Hematopoietic multipotent progenitor cell treated with erythropoietin and hydrocortisone succinate and interleukin-3 and kit ligand, for 4 days (in vitro differentiated cells): ENCODE measurements at places on chromosomes 4 and X.
A peak's percentile ranks its signal among the peaks of the same experiment; 100 is the strongest.

DNA sequence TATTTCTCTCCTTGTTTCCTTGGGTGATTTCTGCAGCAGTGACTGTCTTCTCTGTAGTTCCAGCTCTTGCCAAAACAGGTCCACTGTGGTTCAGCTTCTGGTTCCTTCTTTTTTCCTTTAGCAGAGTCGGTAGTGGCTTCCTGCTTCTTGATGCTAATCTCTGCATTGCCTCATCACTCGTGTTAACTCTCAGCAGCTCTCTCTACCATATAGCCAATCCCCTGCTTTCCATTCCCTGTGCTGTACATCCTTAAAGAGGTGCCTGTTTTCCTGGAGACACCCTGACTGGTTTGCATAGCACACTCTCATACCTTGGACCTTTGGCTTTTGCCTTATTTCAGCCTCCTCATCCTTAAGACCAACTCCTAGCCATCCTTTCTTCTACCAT is 191.2 kb upstream of the LNX1 start:
- peak; percentile 73 for DNase-seq

DNA sequence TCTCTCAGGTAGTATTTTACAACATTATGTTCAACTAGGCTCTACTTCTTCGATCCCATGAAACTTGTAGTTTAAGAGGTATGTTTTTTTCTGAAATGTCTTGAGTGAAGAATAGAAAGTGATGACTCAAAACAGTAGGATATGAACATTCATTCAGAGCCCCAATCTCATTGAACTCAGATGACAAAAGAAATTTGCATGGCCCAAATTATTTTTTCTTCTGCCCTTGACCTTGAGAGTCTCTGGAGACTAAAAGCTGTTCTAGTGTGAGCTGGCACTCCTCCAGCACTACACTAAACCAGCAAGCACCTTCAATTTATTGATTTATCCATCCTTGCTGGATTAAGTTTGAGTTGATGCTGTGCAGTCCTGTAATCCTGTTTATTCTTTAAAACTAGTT is 4.0 kb downstream of the DCLK2 start:
- DNase-seq: no peak

GRCh38 chrX:140713174-140713539 is 3.6 kb downstream of the LINC00632 start:
- peak; percentile 18 for DNase-seq

DNA sequence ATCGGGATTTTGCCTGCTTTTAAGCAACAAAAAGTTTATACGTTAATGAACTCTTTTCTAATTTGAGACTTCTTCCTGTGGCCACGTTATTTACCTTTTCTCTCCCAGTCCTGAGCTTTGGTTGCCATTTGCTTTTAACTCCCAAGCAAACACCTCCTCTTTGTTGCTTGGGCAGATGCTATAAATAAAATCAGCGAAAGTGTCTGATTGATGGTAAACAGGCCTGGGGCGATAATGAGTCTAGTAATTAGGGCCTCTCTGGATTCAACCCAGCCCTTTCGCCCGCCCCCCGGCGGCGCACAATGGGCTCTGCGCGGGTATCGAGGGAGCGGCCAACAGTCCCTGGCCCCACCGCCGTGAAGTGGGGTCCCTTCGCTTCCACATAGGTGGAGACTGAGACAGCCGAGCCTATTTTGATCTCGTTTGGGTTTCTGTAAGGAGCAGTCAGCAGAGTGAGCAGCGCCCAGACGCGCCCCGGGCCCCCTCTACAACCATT is 790 bp downstream of the CLGN start:
- peak; percentile 75 for DNase-seq

- no peak for DNase-seq
Measured at GRCh38 chr4:123363729-123364128, 32.9 kb upstream of the SPRY1 start.
